ENCODE measurements at places on chromosomes 2 and 18.

- DNase-seq: no peak
Observed at GRCh38 chr2:232487385-232488096, at the start of gene ECEL1. Gene ECEL1, minus strand, starts transcription at chr2:232487834. Its CDS starts 1,181 bp downstream, at chr2:232486653.

DNA sequence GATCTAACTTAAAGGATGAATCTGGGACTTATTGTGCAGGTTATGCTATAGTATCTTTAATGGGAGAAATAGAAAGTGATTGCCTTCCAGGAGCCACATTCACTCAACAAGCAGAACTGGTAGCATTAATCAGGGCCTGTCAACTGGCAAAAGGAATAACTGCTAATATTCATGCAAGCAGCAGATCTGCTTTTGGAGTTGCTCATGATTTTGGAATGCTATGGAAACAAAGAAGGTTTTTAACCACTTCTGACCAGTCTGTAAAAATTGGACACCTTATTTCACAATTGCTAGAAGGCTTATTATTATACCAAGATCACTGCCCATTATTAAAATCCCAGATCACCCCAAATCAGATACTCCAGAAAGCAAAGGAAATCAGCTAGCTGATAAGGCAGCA, 200.4 kb downstream of the MREG start:
- DNase-seq: no peak

- DNase-seq: peak; percentile 21
Observed at GRCh38 chr2:233857511-233858141, 3.3 kb upstream of the HJURP start.

DNA sequence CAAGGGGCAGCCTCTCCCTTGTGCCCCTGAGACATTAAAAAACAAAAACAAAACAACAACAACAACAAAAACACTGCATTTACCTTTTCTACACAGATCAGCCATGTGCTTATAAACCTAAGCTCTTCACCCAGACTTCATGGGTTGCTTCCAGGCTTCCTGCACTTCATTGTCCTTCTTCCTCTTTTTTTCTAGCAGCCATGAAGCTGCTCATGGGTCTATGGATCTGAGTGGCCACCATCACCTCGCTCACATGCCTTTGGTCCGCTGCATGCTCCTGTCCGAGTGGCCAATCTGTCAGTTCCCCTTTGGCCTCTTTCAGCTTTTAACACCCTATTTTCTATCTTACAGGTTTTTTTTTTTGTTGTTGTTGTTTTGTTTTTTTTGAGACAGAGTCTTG, 9.0 kb upstream of the TET3 start:
- DNase-seq: no peak

GRCh38 chr2:233803994-233804393, 25.9 kb downstream of the MROH2A start:
- DNase-seq: no peak

DNA sequence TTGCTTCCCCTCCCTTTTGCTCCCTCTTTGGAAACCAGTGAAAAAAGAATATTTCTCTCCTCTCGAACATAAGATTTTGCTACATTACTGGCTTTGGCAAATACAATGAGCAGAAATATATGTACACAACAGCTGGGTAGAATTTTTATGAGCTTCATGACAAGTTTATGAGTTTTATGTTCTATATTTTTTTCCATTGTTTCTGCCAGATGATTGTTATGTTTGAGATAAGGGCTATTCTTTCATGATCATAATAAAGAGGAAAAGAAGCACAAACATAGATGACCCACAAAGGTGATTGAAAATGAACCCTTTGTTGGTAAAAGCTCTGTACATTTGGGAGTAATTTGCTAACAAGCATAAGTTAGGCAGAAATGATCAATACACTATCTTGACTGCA, 14.8 kb upstream of the TFPI start:
- DNase-seq: no peak

Measured in stimulated activated CD8-positive, alpha-beta memory T cell treated with anti-CD3 and anti-CD28 coated beads, Interleukin-7, amount 100 ng/mL, for 48 hours (primary cell).